IPS DF 19.7 (cell line): ENCODE measurements at places on chromosomes 12 and 14.

DNA sequence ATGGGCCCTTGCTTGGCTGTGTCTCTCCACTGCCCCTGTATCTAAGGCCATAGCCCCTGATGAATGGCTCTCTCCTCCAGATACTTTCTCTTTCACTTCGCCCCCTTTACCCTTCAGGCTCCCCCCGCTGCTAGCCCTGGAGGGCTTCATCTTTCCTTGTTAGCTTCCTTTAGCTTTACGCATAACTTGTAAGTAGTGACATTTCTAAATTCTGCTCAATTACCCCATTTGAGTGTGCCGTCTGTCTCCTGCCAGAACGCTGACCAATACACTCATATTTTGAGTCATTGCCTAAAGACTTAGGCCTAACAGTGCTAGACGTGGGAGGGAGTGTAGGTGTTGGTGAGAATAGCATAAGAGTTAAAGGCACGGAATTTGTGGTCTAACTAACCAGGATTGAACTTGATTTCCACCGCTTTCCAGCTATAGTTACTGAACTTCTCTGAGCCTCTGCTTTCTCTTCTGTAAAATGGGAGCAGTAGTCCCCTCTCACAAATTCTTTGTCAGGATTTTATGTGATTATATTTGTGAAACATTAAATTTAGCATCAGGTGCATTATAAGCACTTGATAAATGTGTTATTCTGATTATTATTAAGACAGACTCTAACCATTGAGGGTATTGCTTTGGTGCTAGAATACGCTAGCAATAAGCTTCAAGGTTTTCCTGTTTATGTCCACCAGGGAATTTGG is 129.3 kb downstream of the ZFP36L1 start:
- DNase-seq: no peak

- DNase-seq: no peak
These were observed 24.7 kb downstream of the RNF34 start for GRCh38 chr12:121424624-121424975.

DNA sequence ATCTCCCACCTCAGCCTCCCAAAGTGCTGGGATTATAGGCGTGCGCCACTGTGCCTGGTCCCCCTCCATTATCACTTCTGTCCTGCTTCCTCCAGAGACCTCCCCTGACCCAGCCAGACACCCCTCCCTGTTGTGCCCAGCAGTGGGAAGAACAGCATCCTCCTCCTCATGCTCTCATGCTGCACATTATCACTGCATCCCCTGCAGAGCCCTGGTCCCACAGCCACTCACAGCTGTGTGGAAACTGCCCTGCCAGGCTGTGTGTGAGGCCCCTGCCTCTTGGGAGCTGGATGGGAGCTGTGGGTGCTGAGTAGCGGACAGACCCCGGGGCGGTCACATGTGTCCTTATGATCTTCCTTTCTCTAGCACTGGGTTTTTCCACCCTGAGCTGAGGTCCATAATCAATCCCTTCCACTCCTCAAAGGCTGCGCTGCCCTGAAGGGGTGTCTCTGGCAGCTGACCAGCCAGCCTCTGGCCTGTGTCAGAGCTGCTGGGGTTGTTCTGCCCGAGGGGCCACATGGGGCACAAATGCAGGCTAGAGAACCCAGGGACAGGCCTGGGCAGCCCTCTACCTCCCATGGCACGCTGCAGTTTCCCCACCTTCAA is 9.2 kb downstream of the HIP1R start:
- DNase-seq: no peak

GRCh38 chr14:85533861-85534291 is 3.9 kb downstream of the FLRT2 start:
- no peak for DNase-seq

GRCh38 chr12:13365748-13366366 is 169.3 kb downstream of the EMP1 start:
- no peak for DNase-seq

DNA sequence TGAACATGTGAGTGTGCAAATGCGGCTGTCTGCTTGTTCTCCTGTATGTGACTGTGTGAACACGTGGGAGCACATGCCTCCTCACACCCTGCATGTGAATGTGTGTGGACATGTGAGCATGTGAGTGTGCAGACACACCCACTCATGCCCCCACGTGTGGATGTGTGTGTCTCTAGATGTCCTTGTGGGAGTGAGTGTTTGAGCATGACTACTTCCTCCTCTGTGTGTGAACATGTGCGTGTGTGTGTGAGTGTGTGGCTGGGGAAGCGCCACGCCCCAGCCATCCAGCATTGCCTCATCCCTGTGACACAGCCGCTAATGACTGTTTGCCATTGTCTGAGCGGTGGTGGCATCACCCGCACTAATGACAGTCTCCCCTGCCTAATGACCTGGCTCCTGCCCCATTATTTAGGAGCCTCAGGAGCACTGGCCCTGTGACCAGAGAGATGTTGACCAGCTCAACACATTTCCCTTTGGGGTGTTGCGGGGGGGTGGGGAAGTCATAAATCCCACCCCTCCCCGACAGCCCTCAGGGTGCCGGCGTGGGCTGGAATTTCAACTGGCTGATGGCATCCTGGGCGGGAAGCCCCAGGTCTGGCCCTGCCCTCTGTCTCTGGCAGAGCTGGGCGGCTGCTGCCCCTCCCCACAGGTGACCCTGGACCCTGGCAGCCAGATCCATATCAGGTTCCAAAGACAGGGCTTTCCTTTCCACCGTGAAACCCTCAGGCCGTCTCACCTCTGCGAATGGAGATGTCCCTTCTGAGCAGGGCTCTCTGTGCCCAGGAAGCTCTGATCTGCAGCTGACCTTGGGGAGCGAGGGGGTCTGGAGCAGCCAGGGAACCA is 11.5 kb upstream of the KRT80 start:
- no peak for DNase-seq

DNA sequence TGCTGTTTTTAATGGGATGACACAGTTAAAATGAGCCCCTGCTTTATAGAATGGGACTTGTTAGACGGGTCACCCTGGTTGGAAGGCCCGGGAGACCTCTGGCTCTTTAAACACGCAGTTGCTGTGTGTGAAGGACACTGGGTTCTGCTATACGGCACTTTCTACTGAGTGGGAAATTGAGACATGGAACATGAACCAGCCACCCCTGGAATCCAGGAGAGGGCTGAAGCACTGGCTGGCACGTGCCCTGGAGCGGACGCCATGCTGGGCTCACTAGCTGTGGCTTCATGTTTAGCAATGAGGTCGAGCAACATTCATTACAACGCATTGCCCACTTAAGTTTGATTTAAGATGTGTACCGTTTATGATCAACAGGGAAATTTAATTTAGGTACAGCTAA is 23.9 kb downstream of the CACNA1C start:
- no peak for DNase-seq

DNA sequence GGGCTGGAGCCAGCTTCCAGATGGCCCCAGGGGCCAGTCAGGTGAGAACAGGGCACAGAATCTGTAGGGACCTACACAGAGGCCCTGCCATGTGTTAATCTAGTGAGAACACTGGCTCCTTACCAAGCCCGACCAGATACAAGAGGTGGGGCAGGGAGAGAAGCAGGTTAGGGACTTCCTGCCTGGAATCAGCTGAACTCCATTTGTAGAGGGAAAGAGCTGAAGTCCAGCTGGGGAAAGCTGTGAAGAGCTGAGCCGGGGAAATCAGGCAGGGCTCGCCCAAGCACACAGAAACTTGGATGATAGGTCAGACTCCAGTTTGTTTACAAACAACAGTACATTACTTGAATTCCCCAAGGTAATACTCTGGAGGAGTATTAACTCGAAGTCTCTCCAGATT is 46.7 kb downstream of the PTGER2 start:
- no peak for DNase-seq

DNA sequence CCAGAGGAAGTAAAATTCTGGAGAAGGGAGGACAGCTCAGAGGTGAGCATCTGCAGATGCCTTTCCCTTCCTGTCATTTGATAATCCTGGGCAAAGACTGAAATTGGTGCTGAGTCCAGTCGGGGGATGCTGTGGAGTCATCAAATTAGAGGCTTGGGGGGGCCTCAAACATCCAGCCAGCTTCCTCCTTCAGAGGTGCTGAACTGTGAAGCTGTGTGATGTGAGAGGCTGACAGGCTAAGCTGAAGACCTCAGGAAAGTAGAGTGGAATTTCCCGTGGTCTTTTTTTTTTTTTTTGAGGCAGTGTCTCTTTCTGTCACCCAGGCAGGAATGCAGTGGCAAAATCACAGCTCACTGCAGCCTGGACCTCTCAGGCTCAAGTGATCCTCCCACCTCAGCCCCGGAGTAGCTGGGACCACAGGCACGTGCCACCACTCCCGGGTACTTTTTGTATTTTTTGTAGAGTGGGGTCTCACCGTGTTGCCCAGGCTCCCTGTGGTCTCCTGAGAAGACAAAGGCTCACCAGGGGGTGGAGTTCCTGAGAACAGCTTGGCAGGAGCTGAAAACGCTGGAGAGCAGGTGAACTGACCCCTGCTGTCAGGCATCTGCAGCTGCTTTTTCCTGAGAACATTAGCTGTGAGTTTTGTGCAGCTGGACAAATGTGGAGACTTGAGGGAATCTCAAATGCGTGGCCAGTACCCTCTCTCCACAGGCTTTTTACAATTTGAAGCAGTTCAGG is 6.1 kb upstream of the TCL1B start:
- DNase-seq: no peak

GRCh38 chr12:89576572-89577220 is 50.8 kb upstream of the POC1B start:
- no peak for DNase-seq
